ENCODE measurements at places on chromosomes 6 and 20.

DNA sequence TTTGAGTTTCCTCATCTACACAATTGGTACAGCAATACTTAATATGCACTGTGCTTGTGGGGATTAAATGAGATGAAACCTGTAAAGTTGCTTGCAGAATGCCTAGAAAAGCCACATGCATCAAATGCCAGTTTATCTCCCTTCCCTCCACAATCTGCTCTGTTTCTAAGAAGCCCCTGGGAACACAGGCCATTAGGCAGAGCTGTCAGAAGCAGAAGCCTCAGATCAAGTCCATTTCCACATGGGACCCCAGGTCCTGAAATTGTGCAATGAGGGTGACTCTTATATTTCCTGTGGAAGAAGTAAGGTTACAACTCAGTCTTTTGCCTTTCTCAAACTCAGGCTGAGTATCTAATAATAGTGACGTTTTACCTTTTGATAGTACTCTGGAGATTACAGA lies 737.4 kb downstream of the KIF16B start:
- DNase-seq: no peak

GRCh38 chr20:373171-373890 lies 7.2 kb upstream of the TRIB3 start:
- DNase-seq: no peak

DNA sequence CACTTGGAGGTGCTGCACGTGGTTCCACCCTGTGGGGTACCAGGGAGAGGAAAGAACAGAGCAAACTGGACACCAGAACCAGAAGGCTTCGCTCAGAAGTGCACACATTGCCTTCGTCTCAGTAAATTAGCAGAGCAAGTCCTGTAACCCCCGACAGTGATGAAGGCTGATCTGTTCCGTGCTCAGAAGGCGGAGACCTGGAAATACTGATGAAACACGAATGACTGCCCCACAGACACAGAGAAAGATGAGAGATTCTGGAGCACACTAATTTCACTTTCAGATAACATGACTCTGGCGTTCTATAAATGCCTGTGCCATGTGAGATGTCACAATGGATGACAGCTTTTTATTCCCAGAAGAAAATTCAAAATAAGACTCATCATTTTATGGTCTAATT lies 44.2 kb upstream of the CCR6 start:
- peak; percentile 55 for DNase-seq

- no peak for DNase-seq
Measured at GRCh38 chr6:119974430-119975159, 625.0 kb upstream of the MAN1A1 start.

DNA sequence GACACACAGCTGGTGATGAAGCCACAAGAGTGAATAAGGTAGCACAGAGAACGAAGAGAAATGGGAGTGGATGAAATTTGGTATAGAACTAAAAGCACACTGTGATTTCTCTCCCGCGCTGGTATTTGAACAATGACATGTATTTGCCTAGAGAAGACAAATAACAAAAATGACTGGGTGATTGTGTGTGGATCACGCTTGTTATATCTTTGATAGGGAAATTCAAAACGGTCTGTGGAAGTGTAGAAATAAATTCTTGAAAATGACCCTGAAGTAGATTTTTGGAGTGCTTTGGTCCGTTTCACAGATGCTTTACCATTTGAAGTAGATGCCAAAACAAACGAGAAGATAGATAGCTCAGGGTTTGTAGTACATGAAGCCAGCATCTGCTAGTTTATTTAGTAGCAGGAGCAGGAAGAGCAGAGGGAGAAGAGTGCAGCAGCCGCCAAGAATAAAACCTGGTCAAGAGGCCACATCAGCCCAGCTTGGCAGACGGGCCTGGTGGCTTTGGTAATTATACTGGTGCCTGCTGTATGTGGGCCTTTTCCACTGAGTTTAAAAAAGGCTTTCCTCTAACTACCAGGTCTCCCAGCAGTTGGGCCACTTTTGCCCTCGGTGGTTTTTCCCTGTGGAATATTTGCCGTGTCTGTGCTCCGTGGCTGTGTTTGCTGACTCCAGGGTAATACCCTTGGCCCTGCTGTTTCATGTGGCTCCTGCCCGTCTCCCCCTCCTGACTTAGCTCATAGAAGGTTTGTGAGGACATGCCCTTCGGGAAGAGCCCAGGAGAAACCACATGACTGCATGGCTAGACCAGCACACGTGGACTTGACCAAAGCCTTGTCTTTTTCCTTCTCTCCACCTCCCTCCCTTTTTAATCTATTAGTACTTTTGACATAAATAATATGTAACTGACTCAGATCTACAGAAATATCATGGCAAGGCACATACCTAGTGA lies 294.0 kb downstream of the SOX4 start:
- no peak for DNase-seq

Measured in activated CD4-positive, alpha-beta T cell treated with anti-CD3 and anti-CD28 coated beads, Interleukin-2, amount 50 U/mL, for 48 hours (primary cell).